Prostate gland (tissue), 2 donors: ENCODE measurements at places on chromosomes 7 and 10. TPM values are rescaled to one million over a fixed set of nuclear protein-coding genes. Genes with fewer than 3 reads are reported as not detected.

DNA sequence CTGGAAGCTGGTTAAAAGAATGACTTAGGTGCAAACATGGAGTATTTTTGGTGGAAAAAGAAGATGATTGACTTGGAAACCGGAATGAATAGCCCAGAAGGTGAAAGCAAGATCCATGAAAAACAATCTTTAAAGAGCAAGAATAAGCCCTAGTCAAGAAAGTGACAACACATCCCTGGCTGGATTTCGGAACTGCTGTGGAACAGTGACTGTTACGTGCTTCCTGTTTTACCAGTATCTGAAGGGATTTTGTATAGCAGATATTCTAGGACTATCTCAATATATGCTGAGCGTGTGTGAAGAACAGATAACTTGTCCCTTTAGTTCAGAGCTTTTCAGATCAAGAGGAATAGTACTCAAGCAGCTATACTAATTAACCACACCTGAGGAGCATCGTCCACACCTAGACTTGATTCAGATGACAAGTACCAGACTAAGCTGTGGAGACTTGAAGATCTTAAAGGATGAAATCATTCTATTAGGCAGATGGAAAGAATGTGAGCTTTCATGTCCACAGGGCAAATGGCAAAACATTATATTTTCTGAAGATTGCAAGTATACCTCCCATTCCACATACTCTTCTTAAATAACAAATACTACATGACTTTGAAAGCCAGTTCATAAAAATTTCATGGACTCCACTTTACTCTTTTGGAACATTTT, 11.5 kb upstream of the TES start:
- no peak overlapping the region for H3K27ac ChIP-seq
- H3K36me3 ChIP-seq = no peaks in the 10 kb centered on the region
- no peaks in the 10 kb centered on the region for H3K27me3 ChIP-seq
- no peak overlapping the region for H3K4me3 ChIP-seq

- H3K4me1 ChIP-seq = no peaks in the 10 kb centered on the region
- no peak for DNase-seq
- H3K27ac ChIP-seq = no peak overlapping the region
- no peak overlapping the region for H3K4me3 ChIP-seq
- H3K36me3 ChIP-seq = no peaks in the 10 kb centered on the region
- no peaks in the 10 kb centered on the region for H3K27me3 ChIP-seq
Measured at GRCh38 chr10:44922796-44923545, 11.8 kb downstream of the TMEM72 start.

- no peaks in the 10 kb centered on the region for H3K27me3 ChIP-seq
- no peaks in the 10 kb centered on the region for H3K36me3 ChIP-seq
- DNase-seq = no peak
Measured at GRCh38 chr10:789831-790701, 100.6 kb upstream of the DIP2C start.

- H3K27ac ChIP-seq = no peak overlapping the region
- no peaks in the 10 kb centered on the region for H3K4me1 ChIP-seq
- H3K4me3 ChIP-seq = no peak overlapping the region
Measured at GRCh38 chr10:34116220-34116641, 698.9 kb downstream of the PARD3 start.

The XRCC2 gene
- total RNA-seq = 0.91 TPM

The ANKRD61 gene
- total RNA-seq = 0.74 TPM

The EPO gene
- not detected for total RNA-seq

The NME8 gene
- total RNA-seq = 0.91 TPM
